Spleen (tissue), 13 donors: ENCODE measurements at places on chromosomes 5 and 9.

DNA sequence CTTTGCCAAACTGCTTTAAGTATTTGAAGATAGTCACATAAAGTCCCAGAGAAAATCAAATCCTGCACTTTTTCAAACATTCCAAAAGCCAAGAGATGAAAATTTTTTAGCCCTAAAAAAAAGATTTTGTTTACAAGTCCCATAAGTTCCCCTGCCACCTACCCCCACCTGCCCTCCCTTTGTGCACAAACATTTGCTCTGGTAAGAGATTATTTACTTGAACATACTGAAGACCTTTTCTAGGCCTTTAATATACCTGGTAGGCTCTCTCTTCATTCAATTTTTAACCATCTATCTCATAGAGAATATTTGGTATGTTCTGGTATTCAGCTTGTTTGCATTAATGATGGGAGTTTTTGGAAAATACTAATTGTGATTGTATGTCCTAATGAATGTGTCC, 50.3 kb downstream of the MEGF9 start:
- no peak for DNase-seq

DNA sequence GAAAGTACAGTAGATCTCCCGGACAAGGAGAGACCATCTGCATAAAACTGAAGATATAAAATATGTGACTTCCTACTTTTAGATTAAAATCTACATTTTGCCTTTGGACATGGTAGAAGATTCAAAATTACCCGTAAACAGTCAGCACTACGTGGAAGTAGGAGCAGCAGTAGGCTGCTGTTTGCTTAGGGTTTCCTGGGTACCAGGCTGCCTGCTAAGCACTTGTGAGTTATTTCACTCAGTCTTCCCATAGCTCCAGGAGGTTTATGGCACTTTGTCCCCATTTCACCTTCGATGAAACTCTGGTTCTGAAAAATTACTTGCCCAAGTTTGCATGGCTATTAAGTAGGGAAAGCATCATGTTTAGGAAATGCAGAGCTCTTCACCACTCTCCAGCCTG, 92.6 kb downstream of the STK32A start:
- no peak for DNase-seq

DNA sequence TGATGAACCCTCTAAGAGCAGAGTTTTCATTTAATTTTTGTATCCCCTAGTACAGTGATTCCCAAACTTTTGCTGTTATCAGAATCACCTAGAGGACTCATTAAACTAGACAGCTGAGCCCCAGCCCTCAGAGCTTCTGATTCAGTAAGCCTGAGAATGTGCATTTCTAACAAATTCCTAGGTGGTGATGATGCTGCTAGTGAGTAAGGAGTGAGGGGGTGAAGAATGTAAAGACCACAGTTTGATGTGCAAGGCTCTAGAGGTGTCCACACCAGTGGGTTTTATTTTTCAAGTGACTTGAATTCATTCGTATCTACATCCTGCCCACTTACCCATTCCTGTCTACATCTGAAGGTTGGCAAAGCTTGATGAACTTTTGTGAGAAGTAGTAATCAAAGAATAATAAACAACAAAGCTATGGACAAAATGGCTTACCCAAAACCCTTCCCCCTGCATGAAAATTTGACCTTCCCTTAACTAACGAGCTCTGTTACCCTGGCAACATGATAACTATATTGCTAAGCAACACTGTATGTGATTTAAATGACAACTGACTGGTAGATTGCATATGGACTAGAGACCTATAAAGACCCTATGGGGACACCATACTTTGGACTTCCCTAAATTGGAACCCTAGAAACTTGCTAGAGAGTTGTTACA, 35.2 kb downstream of the DTWD2 start:
- no peak for DNase-seq

DNA sequence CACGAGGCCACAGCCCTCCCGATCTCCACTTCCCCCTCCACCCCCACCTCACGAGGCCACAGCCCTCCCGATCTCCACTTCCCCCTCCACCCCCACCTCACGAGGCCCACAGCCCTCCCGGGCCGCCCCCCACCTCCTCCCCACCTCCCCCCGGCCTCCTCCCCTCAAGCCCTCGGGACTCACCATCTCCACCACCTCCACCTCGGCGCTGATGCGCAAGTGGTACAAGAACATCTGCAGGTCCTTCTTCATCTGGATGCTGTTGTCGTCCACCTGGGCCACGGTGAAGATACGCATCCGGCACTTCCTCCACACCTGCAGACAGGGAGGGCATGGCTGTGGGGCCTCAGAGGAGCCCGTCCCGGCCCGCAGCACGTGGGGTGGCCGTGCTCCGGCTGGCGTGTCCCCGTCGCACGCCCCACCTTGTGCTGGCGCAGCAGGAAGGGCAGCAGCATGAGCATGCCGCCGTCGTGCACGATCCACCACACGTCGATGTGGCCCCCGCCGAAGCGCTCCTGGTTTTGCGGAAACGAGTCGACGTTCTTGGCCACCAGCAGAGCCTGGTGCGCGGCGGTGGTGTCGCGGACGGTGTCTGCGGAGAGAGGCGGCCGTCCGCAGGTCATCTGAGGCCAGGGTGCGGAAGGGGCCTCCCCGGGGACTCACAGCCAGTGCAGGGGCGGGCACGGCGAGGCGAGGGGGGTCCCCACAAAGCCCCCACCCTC, 48.0 kb downstream of the SLC12A7 start:
- no peak for DNase-seq

GRCh38 chr5:80117446-80117845, 82.3 kb downstream of the THBS4 start:
- DNase-seq, result no peak

GRCh38 chr5:74250304-74251102, 390.0 kb downstream of the ENC1 start:
- DNase-seq, result no peak

GRCh38 chr5:133041910-133042309, 9.9 kb upstream of the HSPA4 start:
- no peak for DNase-seq

GRCh38 chr9:38388283-38389223, 3.9 kb upstream of the ALDH1B1 start:
- no peak for DNase-seq

DNA sequence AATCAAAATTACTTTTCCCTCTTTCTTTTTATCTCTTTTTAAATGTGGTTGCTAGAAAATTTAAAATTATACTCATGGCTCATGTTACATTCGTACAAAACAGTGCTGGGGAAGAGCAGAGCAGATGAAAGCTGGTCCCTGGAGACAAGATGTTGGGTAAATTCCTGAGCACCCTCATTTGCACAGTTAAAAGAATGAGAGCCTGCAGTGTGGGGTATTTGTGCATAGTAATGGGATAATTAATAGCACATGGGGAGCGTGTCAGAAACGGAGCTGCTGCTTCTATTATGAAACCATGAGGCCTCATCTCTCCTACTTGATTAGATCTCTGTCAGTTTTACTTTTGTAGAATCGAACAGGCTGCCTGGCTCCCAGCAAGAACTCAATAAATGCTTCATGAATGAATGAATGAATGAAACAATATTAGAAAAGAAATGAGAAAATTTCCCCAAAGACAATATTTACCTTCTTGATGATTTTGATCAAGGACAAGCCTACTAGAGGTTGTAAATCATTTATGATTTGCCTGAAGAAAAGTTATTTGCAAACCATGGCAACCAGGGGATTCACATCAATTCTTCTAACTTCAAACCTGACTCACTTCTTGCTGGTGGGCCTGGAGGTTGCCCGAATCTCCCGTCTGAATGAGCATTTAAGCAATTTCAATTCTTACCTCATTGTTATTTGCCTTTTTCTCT, 177.2 kb upstream of the TUT7 start:
- no peak for DNase-seq

GRCh38 chr5:119878712-119879111, 249.4 kb downstream of the FAM170A start:
- no peak for DNase-seq

DNA sequence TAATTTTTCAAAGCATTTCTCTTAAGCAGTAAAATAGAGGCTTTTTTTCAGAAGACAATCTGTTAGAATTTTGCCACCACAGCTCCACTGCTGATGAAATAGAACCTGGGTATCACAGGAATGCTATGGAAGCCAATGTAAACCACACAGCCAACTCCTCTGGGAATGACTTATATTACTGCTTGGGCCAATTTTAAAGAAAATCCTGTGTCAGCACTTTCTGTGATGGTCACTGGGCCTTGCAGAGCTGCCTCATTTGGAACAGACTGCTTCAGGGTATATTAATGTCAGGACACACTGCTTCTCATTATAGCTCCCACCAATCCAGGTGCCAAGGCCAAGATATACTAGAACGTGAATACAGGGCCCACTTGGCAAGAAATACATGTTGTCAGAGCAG, 144.1 kb upstream of the ACTBL2 start:
- DNase-seq, result no peak

- DNase-seq, result no peak
Observed at GRCh38 chr9:7154650-7155049, 396.9 kb downstream of the KDM4C start.

DNA sequence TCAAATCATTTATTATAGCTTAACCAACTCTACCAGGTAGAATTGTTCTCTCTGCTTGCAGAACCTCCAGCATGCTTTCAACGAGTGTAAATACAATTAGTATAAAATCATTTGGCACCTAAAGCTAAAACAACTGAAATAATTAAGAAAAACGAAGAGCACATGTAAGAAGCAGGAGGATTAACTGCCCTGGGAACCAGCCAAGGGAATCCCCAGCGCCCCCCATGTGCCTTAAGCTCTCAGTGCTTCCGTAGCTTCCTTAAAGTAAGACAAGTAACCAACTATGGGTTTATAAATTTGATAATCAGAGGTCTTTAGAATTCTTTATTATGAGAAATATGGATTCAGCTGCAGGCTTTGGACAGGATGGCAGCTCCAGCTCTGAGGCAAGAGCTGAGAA, 402.4 kb downstream of the RAB3C start:
- no peak for DNase-seq

DNA sequence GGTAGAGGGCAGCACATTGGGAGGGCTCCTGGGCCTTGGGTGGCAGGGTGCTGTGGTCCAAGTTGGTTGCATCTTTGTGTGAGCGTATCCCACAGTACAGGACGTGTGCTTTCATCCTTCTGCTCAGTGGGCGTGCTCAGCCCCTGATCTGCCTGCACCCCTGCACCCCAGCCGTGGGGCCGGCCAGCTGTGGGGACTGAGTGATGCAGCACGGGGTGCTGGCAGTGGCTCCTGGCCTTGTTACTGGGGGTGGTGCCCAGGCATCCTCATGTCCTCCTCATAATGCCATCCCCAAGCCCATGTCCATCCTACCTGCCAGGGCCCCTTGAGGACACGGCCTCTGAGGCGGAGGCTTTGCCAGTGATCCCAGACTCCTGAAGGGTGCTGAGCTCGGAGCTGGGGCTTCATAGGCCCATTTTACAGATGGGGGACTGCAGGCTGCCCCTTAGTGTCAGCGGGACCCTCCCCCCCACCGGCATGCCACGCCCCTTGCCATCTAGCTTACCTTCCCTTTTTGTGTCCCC, 100.7 kb downstream of the PHF2 start:
- DNase-seq, result peak; percentile 62

DNA sequence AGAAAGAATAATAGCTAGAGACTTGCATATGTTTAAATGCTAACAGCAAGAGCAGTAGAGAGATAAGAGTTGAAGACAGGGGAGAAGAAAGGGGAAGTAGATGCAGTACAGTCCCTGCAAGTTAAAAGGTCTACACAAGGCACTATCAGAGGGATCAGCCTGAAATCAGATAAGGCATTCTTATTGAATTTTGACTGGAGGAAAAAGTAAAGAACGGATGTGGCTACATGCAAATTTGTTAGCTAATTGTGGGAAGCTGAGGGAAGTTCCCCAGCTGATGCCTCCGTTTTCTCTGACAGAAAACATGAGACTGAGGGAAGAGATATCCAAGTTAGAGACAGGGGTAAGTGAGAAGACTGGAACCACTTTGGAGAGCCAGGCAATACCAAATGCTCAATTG, 12.9 kb upstream of the RHOBTB3 start:
- DNase-seq, result no peak

DNA sequence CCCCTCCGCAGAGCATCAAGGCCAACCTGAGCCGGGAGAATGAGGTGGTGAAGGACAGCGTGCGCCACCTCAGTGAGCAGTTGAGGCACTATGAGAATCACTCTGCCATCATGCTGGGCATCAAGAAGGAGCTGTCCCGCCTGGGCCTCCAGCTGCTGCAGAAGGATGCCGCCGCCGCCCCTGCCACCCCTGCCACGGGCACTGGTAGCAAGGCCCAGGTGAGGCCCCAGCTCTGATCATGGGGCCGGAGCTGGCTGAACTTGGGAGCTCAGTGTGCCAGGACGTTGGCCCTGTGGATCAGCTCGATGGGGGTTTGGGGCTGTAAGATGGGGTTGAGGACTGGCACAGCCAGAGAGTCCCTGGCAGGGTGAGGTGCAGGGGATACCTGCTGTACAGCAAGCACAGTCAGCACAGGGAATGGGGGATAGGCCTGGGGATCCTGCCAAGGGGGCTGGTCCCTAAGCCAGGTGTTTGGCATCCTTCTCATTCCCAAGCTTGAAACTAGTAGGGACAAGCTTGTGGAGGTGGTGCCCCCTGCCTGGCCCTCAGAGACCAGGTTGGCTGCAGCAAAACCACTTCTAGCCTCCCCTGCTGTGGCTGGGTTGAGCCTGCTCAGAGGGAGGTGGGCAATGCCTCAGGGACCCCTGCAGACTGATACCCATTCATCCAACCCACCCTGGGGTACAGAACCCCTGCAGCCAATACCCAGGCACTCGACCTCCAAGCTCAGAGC, 22.5 kb downstream of the OLFML2A start:
- no peak for DNase-seq

DNA sequence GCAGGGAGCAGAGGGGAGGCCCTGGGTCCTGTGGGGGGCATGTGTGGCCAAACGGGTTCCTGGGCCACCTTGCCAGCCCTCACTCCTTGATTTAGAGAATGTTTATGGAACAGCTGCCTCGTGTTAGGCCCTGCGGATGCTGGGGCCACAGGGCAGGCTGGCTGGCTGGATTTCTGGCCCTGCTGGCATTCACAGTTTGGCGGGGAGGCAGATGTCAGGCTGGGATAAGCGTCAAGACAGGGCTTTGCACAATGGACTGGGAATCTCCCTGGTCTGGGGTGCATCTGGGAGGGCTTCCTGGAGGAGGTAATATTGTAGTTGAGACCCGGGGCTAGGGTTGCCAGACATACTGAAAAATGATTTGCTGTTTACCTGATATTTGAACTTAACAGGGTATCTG, 13.8 kb downstream of the NCS1 start:
- no peak for DNase-seq

- DNase-seq, result no peak
Observed at GRCh38 chr5:82408033-82408432, 129.9 kb upstream of the RPS23 start.

DNA sequence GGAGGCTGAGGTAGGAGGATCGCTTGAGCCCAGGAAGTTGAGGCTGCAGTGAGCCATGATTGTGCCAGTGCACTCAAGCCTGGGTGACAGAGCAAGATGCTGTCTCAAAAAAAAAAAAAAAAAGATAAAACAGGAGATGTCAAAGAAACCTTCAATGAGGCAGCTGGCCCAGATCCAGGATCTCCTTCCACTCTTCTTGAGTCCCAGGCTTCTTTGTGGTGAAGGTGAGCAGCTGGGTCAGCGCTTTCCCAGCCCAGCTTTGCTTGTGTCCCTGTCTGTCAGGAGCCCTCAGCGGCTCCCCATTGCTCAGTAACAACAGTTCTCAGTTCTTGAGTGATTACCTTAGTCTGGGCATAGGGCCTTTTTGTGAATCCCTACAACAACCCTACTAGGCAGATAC, 69.4 kb upstream of the PSD2 start:
- DNase-seq, result no peak
